Right hindlimb (tissue), 1 donor: ENCODE measurements at places on chromosomes 3 and 15.

DNA sequence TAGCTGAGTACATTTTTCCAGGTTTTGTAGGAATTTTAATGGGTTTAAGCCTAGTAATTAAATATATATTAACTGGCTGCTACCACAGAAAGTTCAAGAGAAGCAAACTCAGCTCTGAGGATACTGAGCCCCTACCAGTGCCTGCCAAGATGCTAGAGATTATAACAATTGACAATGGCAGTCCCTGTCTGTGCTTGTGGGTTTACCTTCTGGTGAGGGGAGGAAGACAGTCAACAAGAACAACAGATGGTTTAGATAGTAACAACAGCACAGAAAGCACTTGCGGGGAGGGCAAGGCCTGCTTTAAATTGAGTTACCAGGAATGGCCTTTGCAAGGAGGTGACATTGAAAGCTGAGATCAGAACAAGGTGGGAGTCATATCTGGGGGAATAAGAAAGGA lies 56.6 kb upstream of the ARHGEF3 start:
- DNase-seq = no peak

GRCh38 chr3:83968356-83968755 lies 990.4 kb upstream of the CADM2 start:
- no peak for DNase-seq

DNA sequence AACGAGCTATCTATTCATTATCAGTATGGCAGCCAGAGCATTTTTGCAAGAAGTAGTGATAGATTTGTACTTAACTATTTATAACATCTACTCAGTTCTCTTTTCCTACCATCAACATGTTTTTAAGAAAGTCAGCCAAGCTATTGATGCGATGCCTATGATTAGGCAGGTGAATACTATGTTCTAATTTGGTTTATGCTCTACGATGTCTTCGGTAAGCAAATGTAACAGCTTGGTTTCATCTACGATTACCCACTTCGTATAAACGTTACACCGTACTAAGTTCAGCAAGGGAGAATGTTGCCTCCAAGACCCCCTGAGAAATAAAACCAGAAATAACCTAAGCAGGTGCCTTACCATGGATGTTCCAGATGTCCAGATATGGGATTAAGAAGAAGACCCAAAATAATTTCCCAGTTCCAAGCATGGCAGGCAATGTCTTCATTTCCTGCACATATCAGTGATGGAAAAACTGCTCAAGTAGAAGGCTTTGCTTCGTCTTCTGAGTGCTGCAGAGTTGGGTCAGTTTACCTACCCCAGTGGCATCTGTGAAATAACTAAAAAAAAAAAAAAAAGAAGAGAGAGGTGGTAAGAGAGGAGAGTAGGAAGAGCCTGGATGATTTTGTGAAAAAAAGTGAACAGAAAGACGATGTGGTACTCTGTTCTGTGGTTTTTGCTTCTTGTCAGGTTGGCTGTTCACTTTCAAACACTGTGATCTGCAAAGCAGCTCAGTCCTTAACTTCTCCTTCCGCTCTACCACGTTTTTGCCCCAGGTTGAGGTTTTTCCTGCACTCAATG lies at the start of gene BTLA:
Gene BTLA (minus strand): TSS at position 559 of the 798 bp plus-strand sequence. CDS start 114 bp downstream, at position 445.
- no peak for DNase-seq

DNA sequence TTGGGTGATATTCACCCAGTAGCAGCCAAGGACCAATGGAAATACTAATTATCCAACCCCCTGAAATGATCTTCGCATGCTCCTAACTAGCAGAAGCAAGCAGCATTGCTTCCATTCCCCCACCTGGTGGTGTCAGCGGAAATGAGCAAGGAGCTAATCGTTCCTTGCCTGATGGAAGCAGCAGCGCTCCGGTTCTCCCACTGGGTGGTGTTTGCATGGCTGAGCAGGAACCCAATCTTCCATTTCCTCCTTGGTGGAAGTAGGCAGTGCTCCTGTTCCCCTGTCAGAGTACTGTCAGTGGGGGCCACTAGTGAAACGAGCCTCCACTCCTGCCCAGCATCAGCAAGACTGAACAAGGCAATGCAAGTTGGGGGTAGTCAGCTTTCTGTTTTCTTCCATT lies 311.5 kb downstream of the CACNA2D3 start:
- DNase-seq = no peak

- no peak for DNase-seq
Measured at GRCh38 chr15:57183614-57184344, 192.5 kb upstream of the CGNL1 start.
